Activated CD4-positive, alpha-beta T cell treated with anti-CD3 and anti-CD28 coated beads, Interleukin-2, amount 50 U/mL, for 24 hours (primary cell): ENCODE measurements at places on chromosomes 3 and 15.

DNA sequence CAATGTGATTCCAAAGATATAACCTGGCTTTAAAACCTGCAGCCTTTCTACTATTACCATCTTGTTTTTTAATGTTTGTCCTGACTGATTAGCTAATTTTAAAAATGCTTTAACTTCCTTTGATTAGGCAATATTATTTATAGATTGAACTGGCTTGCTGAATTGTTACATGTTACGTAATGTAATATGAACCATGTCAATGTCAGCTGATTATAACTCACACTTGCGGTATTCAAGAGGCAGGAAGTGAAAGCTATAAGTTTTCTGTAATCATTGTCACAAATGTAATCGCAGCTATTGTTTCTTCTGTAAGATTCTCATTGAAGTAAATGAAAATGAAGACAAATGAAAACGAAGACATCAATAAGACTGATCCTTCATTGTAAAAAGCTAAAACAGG lies 146.8 kb downstream of the ROBO2 start:
- DNase-seq: no peak

GRCh38 chr3:175941352-175941751 lies 1082.2 kb downstream of the NAALADL2 start:
- no peak for DNase-seq

DNA sequence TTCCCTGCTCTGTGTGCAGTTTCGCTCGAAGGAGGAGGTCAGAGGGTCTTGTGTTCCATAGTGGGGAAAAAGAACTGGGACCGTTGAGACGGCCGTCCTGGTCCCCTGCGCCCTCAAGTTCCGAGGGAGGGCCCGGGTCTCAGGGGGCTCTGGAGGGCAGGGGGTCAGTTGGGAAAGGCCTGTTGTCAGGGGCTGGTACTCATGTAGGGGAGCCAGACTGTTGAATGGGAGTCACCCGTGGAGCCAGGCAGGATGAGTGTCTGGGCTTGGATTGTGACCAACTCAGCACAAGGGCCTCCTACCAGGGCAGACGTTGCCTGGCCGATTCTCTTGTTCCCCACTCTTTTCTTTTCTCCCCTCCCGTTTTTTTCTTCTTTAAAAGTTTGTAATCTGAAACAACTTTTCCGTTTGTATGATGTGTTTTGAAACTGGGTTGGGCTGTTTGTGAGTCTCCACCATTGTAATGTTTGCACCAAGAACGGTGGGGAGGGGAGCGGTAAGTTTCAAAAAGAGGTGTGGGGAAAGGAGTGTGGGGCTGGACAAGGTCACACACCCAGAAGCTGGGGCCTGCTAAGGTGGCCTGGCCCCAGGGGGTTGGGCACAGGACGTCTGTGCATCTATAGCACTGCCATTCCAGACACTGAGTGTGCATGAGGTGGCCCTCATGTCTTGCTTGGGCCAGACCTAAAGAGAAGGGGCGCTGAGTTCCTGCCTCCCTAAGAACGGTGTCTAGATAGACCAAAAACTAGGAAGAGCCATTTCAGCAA lies 1.1 kb downstream of the CMTM7 start:
- DNase-seq: peak; percentile 13

DNA sequence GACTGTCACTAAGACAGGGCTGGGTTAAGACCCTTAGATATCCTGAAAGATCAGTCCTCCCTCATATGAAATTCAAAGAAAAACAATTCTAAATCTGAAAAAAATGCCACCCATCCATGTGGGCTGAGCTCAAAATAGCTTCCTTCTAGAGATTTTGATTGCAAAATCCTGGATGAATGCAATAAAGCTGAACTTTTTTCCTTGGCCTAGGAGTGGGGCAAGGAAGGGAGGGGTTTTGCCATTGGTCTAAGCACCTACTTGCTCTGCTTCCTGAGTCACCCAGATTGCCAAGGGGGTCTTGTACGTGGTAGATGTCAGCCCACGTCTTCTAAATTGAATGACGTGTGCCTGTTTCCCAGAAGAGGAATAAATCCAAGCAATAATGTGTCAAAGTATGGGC lies 15.3 kb upstream of the SMAD3 start:
- no peak for DNase-seq

- DNase-seq: no peak
Measured at GRCh38 chr3:142691527-142691926, 32.3 kb upstream of the TRPC1 start.

DNA sequence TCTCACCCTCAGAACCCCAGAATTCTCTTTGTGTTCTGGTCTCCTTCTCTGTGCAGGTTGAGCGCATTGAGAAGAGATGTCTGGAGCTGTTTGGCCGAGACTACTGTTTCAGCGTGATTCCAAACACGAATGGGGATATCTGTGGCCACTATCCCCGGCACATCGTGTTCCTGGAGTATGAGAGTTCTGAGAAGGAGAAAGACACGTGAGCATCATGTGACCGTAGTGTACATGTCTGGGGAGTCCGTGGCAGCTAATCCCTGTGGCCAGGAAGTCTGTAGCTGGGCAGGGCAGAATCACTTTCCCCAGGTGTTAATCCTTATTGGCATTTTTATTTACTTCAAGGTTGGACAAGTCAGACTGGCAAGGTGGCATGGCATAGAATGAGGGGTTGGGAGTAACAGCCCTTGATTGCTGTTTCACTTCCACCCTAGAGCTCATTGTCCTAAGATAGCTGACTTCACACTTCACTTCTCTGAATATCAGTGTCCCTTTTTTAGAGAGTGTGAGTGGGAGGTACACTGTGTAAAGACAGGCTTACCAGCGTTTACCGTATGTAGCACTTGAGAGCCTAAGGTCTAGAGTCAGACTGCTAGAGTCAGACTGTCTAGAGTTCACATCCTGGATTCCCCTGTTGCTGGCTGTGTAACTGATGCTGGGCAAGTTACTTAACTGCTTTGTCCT lies 4.4 kb downstream of the MTMR14 start:
- no peak for DNase-seq

GRCh38 chr3:31486865-31487533 lies 45.7 kb upstream of the STT3B start:
- DNase-seq: no peak

GRCh38 chr15:28131400-28131799 lies 32.3 kb upstream of the OCA2 start:
- DNase-seq: no peak

- DNase-seq: no peak
Measured at GRCh38 chr15:96360581-96361308, 30.2 kb downstream of the NR2F2 start.

DNA sequence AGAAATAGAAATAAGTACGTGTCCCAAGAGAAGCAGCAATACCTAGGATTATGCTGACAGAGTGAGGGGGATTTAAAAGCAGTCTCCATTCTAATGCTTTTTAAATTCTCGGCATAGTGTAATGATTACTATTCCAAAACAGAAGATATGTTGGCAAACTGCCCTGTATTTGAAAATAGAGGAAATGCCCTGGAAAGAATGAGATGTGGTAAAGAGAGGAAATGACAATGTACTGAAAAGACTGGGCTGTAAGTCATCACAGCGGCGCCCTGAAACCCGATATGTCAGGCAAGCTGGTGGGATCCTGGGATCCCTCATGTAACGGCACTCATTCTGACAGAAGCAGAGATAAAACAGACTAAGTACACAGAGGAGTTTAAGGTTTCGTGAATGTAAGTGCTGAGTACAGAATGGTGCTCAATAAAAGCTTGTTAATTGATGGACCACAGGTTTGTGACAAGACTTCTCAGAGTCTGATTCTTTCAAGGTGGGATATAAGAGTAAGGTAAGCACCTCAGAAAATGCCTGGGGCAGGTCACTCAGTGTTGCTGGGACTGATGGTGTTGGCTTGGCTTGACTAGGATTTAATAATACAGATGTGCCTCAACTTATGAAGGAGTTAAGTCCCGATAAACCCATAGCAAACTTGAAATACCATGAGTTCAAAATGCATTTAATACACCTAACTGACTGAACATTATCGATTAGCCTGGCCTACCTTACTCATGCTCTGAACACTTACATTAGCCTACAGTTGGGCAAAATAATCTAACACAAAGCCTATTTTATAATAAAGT lies 91.4 kb downstream of the NFKBIZ start:
- no peak for DNase-seq

- no peak for DNase-seq
Measured at GRCh38 chr3:131543714-131544113, 40.9 kb upstream of the MRPL3 start.

- no peak for DNase-seq
Measured at GRCh38 chr3:2937592-2937991, 172.6 kb downstream of the IL5RA start.

DNA sequence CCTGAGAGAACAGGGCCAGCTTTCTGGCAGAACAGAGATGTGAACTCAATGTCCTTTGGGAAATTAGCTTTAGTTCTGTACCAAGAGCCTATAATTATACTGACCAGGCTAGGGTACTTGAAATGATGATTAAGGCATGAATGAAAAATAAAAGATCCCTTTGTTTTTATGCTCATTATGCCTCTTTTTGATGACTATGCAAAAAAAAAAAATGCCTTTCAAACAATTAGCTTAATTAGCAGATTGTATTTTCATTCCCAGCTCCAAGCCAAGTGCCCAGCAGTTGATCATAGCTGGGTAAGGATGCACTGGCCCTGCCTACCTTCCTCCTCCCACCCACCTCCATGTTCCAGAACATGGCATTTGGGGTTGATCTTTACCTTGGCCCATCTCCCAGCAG lies 56.8 kb downstream of the LYZL4 start:
- no peak for DNase-seq

GRCh38 chr3:111926266-111926676 lies 52.6 kb upstream of the ABHD10 start:
- no peak for DNase-seq

GRCh38 chr15:41022487-41023090 lies 69.3 kb downstream of the CHAC1 start:
- no peak for DNase-seq

DNA sequence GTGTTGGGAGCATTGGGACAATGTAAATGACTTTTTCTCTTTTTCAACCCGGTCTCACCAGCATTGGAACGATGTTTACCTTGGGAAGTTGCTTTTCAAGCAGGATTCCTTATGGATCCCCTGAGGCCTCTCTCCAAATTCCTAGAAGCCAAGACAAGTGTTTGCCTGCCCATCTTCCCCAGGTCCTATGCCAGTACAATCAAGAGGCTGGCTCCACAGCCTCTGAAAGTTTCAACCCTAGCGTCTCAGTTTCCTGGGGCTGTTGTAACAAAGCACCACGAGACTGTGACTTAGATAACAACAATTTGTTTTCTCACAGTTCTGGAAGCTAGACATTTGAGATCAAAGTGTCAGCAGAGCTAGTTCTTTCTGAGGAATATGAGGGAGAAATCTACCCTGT lies 347.2 kb upstream of the UMPS start:
- DNase-seq: no peak

DNA sequence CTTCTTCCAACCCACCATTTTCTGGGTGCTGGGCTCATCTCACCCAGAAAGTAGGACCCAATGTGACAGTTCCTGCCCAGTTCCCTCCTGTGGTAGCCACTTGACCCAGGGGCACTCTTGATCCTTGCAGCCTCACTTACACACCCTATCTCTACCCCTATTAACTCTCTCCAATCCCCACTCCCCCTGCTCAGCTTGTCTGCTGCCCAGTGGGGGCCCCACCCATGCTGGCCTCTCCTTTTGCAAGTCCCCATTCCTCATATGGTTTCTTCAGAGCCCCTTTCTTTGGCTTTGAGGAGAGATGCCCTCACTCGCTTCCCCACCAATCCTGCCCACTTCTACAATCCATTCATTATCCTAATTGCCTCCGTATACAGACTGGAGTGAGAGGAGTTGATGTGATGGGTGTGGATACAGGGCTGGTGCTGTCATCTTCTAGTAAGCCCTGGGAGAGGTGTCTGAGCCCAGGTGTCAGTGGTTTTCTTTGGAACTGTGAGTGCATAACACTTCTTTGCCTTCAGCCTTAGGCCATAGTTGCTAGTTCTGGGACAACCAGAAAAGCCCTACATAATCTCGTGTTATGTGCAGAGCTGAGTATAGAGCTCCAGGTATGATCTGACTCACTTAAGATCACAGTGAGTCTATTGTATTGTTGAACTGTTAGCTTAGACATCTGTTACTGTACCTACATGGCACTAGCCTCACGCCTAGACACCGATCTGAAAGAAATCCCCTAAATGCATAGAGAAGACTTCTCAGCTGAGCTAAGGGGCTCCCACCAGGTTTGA lies 4.8 kb upstream of the CCR5 start:
- no peak for DNase-seq

DNA sequence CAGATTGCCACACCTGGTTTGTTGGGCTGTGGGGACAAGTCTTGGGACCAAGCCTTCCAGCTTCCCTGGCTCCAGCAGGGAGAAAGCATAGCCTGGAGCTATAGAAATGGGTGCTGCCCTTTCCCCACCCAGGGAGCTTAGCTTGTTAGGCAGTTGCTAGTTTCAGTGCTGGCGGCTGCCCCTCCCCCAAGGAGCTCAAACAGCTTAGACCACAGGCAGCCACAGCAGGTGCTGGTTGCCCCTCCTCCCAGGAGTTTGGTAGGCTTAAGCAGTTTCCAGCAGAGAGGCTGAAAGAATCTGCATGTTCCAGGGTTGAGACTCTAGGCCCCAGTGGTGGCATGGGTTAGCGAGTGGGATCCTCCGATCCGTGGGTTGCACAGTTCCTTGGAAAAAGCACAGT lies 889.7 kb downstream of the IGSF11 start:
- DNase-seq: no peak

- no peak for DNase-seq
Measured at GRCh38 chr3:2141482-2141881, 42.8 kb downstream of the CNTN4 start.

DNA sequence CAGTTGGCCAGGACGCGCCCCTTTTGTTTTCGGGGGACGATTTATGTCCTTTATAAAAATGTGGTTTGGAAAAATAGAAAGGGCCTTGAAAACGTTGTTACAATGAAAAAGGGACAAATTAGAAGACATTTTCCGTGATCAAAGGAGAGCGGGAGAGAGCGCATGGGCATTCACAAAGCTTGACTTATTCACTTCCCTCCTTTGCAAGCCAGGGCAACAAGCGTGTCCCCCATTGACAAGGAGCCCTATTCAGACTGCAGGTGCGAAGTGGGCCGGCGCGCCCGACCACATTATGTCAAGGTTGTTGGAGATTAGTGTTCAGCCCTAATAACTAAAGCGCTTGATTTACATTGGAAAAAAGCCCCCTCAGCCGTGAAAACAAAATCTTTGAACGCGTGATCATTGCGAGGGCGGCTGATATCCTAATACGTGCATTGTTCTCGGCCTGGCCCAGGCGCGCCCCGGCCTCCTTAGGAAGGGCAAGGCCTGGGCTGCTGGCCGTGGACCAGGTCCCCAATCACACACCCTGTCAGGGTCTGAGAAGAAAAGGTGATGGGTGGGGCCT lies 25.9 kb downstream of the ZIC4 start:
- no peak for DNase-seq
